ENCODE measurements at places on chromosomes 5 and 9.
A peak's percentile ranks its signal among the peaks of the same experiment; 100 is the strongest.

- no peak for DNase-seq
Observed at GRCh38 chr5:97096191-97096590, 46.2 kb downstream of the LIX1 start.

GRCh38 chr5:42691413-42691937, 65.1 kb upstream of the CCDC152 start:
- DNase-seq: no peak

DNA sequence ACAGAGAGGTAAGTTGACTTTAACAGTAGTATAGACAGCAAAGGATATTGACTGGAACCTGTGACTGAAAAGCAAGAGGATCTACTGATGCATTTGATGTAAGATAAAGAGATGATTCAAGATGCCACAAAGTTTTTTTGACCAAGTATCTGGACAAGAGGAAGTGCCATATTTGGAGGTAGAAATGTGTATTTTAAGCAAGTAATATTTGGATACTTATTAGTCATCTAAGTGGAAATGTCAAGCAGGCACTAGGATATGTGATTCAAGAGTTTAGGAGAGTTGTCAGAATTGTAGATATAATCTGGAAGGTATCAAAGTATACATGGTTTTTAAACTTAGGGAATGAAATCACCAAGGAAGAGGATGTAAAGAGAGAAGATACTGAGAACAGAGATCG, 686.1 kb upstream of the CHD1 start:
- DNase-seq: no peak

DNA sequence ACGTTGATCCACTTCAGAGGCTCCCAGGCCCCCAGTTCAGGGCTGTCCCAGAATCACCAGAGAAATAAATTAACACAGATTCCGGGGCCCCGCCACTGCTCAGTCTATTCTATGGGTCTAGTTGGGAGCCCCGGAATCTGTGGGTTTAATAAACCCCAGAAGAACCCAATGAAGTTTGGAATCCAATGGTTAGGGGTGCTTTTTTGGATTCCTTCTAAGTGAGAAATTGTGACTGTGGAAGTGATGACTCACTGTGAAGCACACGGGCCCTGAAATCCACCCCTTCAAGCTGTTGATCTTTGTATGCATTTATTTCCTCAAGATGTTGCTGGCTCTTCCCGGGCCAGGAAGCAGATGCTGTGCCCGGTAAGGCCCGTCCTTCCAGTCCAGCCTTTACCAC, 57.3 kb upstream of the SLC28A3 start:
- DNase-seq: no peak

GRCh38 chr5:73917433-73917832, 291.4 kb downstream of the ARHGEF28 start:
- DNase-seq: no peak

DNA sequence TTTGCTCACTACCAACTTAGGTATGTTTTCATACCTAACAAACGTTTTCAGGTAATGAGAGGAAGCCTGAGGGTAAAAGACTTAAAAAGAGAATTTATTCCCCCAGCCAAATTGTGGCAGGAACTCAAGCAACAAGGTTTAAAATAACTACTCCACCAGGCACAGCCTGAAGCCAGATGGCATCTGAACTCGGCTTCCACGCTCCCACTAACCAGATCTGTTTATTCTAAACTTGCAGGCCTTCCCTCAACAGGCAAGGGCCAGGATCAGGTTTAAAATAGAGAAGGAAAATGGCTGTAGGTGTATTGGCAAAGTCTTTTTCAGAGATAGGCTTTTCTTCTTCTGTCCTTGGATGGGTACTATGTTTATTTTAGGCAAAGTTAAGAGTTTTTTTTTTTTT, 89.4 kb downstream of the OTULIN start:
- no peak for DNase-seq

GRCh38 chr5:108801776-108802175, 54.1 kb downstream of the FER start:
- DNase-seq: no peak

DNA sequence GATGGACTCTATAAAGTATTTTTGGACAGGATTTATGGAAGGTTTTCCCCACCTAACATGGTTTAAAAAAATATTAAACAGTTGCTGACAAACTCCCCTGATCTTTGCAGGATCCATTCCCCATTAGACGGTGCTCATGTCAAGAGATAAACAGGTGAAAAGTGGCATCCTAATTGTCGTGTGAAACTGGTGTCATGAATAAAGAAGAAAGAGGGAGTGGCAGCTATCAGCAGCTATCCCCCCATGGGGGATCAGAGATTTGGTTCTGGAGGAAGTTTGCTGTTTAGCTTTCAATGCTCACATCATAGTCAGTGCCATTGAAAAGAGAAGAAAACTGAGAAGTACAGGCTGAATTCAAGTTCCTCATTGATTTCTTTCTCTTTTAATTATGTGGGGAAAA, 329.3 kb upstream of the BRINP1 start:
- no peak for DNase-seq

DNA sequence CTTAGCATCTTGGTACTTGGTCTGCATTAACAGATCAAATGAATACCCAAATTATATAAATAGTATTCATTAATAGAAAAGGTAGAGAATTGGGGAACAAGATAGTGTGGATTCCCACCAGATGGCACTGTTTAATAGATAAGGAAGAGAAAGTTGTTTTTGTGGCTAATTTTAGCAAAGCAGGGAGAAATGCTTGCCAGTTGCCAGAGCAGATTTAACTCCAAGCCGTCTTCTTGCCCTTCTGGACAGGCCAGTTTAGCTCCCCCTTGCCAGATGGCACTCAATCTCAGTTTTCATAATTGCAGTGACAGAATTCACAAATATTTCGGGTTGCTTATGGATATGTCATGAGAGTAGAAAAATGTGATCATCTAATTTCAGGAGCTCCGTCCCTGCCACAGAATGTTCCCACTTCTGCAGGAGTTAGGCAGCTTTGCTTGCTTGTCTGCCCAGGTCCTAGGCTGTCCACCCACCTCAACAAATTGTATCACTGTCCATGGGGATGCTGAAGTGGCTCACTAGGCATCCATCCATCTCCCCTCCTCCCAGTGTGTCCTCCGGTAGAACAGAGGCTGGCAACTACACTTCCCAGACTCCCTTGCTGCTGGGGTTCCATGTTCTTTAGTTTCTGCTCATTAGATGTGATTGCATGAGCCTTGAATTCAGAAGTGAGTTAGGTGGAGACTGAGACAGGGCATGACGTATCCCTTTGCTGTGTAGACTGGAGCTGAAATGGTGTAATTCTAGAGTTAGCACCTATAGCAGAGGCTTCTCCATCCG, 11.8 kb upstream of the HEXB start:
- DNase-seq: no peak

DNA sequence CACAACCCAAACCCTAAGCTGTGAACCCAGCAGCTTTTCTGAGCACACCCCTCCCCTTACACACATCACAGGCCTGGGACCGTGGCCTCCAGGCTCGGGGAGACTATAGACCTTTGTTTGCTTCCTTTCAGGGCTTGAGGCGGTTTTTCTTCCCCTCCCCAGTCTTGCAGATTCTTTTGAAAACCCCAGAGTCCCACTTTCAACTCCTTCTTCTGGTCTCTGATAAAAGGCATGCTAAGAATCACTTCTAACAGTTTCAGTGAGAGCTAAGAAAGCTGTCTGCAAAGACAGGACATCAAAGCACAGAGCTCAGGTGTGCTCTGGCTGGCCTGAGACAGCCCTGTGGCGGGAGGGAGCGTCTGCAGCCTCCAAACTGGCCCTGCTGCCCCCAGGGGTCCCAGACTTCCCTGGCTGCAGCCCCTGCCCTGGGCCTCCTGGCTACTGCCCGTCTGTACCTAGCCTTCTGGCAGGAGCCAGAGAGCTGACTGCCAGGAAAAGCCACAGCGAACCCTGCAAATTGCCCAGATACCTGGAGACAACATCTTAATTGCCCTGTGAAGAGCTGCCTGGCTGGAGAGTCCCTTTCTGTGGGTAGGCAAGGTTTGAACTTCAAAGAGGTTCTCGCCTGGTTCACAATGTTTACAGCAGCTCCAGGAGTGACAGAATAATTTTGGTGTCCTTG, 138.9 kb downstream of the GADD45G start:
- DNase-seq: no peak

- no peak for DNase-seq
Observed at GRCh38 chr5:149432911-149433401, 53.9 kb upstream of the IL17B start.

DNA sequence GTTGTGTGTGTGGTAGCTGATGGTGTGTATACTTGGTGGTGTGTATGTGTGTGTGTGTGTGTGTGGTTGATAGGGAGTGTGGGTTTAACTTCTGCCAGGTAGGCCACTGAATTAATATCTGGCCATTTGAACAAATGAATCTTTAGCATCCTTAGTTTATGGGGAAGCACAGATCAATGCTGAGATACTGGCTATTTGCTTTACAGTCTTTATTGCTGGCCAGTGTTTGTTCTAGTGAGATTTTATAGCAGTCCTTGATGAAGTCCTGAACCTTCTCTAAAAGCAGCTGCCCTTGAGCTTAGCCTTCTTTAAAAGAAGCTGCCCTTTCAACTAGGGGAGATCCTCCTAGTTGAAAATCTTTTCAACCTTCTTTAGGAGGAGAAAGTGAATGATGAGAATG, 69.3 kb downstream of the MACIR start:
- DNase-seq: no peak

DNA sequence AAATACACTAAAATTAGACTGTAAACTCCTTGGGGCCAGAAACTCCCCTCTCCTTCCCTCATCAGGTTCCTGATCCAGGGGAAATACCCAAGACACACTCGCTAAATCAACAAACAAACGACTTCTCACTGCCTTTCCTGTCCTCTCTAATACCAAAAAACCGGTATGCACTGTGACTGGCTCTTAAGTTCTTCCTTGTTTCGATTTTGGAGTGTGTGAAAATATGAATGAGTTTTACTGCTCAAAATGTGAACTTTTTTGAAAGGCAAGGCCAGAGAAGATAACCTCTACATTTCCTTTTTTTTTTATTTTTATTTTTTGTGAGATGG, 81.1 kb upstream of the EPB41L4B start:
- no peak for DNase-seq

- DNase-seq: no peak
Observed at GRCh38 chr5:143772621-143773020, 39.3 kb upstream of the HMHB1 start.

DNA sequence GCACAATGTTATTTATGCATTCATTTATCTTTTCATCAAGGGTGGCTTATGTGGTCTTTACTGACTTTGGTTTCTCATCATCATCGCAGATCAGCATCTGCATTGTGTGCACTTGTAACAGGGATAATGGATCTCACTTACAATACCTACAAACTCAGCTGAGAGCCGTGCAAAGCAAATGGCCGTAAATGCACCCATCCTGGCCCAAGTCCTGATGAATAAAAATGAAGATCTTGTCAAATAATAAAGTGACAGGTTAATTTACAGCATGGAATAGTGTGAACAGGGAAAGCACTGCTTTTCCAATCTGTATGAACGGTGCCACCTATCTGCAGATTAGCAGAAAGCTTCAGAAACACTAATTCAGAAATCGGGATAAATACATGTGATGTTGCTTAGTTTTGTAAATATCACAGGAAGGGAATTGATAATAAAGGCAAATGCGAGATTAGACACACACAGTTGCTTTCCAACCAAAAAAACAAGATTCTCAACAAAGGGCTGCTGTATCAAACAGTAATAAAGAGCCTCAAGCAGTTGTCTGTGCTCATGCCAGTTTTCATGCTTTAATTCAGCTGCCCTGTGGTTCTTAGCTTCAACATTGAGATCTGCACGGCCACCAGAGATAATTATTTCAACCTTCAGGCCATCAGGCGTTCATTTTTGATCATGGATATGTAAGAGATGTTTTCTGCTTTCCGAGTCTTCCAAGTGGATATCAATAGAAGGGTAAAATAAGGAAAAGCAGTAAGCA, 153.4 kb upstream of the POU5F2 start:
- no peak for DNase-seq

- DNase-seq: no peak
Observed at GRCh38 chr9:93731963-93732362, 155.6 kb downstream of the PHF2 start.

GRCh38 chr5:14944350-14944739, 72.8 kb upstream of the ANKH start:
- no peak for DNase-seq

GRCh38 chr9:86500031-86500430, 145.8 kb upstream of the TUT7 start:
- no peak for DNase-seq

GRCh38 chr9:5910413-5911057, 19.8 kb downstream of the MLANA start:
- no peak for DNase-seq

DNA sequence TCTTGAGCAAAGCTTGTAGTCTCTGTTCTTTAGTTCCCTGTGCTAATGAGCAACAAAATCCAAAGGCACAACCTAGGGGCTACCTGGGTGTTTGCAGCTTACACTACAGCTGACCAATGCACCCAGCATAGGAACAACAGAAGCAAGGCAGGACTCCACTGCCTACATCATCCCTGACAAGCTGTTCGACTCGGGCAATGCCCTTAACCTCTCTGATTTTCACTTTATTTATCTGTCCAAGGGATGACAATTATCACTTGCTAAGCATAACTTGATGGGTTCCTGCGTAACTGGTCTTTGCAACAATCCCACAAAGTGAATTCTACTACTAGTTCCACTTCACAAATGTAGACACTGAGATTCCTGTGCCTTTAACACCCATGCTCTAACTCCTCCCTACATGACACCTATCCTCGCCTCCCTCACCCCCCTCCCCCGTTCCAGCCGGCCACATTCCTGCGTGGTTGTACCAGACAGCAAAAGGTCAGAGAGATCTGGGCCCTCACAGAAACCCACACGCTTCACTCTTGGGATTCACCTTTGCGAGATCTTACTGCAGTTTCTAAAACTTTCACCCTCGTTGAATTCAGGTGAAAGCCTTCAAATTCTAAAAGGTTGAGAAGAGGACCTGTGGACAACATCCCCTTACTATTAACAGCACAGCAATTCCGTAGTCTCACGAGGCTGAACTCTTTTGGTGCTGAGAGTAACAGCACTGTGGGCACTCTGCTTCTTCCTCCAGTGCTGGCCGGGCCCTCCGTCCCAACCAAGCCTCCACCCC, 995 bp downstream of the IPPK start:
- peak; percentile 25 for DNase-seq

- DNase-seq: no peak
Observed at GRCh38 chr9:135083831-135084230, 3.6 kb upstream of the OLFM1 start.

All from stimulated activated CD4-positive, alpha-beta T cell treated with anti-CD3 and anti-CD28 coated beads, Interleukin-2, amount 100 ng/mL, for 48 hours (primary cell).